Body of pancreas (tissue), 4 donors: ENCODE measurements at places on chromosomes 16 and 17. TPM values are rescaled to one million over a fixed set of nuclear protein-coding genes. Genes with fewer than 3 reads are reported as not detected.

DNA sequence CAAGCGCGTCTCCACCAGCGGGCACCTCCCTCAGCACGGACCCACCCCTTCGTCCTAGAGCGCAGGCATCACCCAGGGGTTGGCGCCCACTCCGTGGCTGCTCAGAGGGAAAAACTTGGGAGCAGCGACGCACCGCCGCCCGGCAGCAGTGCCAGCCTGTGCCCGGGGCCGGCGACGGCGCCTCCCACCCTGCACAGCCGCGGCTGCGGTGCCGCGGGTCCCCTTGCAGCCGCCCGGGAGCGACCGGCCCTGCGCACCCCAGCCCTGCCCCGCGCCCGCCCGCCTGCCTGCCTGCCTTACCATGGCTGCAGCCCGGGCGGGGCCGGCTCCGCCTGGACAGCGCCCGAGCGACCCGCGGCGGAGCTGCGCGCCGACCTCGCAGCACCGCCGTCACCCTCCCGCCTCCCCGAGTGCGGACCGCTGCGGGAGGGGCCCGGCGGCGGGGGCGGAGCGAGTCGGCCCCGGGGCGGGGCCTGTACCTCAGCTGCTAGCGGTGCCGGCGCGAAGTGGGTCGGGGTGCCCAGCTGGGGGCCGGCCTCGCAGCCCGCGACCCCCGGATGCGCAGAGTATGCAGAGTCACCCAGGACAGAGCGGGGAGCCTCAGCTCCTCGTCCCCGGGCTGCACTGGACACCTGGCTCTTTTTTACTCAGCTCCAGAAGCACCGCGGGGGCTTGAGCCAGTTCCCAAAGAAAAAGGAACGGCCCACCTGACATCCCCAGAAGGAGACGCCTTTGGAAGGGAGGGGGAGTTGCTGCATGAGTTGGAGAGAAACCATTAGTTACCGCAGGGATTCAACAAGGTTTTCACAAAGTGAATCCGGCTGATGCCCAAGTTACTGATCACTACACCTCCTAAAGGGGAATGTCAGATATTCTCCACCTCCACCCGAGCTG lies 17.5 kb upstream of the MTMR4 start:
- peak; percentile 63 for DNase-seq

- no peak for DNase-seq
Measured at GRCh38 chr16:68715471-68715870, 21.6 kb upstream of the CDH1 start.

- no peak for DNase-seq
Measured at GRCh38 chr17:74117087-74117698, 86.3 kb upstream of the RPL38 start.

DNA sequence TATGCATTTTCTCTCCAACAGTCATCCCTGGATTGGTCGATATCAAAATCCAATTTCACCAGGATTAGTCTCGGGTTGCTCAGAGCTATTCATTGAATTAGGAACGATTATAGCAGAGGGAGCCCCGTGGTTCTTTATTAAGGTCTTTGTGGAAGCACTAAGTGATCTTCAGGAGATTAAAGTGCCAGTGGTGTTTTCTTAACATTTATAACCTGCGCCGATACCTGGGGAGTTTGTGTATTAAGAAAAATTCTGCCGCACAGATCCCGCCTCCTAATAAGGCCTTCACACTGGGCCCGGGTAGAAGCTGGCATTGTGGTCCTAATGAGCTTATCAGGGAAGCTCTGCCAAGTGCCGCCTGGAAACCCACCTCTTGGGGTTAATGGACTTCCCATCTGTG lies 238.7 kb downstream of the RBFOX1 start:
- DNase-seq = no peak

The AXIN2 gene
- 5.4 TPM for total RNA-seq

DNA sequence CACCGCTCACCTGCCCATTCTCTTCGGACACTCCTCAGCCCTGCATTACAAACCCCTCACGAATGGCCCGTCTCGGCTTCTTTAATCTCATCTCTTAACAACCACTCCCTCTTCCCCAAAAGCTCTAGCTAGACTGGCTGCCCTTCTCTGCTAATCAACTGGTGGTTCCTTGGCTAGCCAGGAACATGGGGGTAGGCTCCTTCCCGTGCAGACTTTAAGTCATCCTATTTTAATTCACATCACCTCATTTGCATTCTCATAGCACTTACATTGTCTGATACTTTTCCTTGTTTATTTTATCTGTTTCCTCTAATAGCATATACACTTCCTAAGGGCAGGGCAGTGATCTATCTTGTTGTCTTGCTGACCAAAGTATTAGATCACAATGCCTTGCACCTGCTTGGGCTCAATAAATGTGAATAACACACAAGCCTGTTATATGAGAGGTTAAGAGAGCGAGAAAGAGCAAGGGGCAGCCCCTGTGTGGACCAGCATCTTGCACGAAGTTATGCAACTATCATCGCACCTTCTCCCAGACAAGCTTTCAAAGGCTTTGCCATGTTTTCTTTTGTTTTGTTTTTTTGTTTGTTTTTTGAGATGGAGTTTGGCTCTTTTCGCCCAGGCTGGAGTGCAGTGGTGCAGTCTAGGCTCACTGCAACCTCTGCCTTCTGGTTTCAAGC lies 9.8 kb downstream of the TP53 start:
- DNase-seq = no peak

DNA sequence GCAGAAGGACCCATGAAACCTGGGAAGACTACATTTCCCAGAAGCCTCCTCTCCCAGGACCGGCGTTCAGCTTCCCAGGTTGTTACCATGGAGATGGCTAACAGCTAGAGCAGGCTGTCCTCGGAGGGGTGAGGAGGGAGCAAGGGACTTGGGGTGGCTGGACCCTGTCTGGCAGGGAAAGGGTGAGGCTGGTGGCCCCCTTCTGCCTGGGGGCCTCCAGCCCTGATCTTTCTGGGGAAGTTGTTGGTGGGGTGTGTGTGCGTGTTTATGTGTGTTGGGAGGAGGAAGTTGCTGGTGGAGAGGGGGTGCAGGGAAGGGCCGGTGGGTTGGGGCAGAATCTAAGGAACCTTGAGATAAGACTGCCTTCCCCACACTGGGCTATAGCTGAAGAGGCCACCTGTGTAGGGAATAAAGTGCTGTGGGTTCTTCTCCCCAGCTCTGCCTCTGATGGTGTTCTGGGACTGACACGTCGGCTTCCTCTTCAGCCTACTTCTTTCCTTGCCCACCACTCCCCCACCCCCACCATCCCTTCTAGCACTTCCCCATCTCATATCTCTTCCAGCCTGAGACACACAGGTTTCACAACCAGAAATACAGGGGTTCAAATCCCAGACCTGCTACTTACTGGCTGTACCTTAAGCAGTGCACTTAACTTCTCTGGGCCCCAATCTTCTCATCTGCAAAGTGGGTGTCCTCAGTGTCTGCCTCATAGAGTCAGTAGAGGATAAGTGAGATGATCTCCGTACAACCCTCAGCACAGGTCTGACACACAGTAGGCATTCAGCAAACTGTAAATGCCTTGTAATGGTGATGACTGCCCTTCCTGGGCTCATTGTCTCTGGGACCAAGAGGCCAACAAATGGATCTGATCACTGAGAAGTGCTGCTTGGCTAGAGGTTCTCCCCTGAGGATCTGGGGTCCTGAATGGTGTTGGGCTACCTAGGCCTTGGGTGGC lies at the start of gene DRC7:
Gene DRC7 (plus strand): TSS at position 82 of the 955 bp plus-strand sequence. CDS start 3,144 bp downstream, outside the sequence.
- DNase-seq = peak; percentile 78

DNA sequence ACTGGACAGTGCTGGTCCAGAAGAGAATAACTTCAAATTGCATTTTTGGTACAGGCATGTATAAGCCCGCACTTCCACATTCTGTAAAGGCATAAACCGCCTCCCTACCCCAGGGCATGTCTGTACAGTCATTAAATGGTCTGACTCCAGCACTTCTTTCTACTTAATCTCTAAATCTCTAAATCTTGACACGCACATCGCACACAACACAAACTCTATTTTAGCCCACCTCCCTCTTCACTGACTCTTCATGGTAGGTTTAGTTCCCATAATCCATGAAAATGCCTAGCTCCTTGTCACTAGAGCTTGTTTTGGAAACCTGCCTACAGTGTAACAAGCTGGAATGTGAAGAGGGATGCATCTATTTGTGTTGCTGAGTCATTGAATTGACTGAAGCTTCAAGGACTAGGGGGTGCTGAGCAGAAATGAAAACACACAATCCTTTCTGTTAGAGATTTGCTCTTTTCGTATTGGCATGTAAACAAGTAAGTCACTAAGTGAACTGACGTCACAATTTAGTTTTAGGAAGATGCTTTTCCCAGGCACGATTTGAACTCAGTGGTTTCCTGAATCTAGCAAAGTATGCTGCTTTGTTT lies 1.6 kb upstream of the DUSP14 start:
- no peak for DNase-seq

- DNase-seq = no peak
Measured at GRCh38 chr17:41974031-41974430, 7.4 kb downstream of the CNP start.

DNA sequence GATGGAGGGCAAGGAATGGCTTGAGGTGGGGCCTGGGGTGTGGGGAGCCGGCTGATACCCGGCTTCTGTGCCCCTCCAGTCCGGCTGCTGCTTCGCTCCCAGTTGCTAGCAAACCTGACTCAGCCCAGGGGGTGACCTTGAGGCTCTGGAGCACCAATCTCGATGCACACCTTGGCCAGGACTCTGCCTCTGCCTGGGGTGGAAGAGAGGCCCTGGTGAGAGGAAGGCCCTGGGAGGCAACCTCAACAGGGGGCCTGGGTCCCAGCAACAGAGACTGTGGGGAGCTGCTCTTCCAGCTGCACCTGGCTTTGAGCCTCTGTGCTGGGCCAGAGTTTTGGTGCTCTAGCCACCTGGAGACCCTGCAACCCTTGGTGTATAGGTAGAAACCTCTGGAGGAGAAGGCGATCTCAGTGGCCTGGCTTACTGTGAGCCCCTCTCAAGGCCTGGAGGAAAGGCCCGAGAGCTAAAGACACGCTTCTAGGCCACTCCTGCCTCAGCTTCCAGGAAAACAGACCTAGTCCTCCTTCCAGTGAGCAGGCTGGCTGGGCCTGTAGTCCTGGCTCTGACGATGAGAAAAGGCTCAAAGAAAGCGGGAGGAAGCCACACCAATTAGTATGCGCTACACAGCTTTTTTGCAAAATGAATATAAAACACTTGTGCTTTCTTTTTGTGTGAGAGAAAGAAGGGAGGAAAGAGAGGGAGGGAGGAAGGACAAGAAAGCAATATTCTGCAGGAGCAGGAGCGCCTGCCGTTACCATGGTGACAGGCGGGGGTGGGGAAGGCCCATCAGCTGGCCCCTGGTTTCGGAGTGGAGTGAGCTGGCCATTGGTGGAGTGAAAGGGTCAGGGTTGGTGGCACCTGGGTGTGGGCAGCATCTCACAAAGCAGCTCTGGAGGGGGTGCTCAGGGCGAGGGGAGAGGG lies 51.0 kb downstream of the VAC14 start:
- peak; percentile 64 for DNase-seq

The WFDC1 gene
- total RNA-seq = 2.3 TPM

The DRC3 gene
- 2.9 TPM for total RNA-seq

DNA sequence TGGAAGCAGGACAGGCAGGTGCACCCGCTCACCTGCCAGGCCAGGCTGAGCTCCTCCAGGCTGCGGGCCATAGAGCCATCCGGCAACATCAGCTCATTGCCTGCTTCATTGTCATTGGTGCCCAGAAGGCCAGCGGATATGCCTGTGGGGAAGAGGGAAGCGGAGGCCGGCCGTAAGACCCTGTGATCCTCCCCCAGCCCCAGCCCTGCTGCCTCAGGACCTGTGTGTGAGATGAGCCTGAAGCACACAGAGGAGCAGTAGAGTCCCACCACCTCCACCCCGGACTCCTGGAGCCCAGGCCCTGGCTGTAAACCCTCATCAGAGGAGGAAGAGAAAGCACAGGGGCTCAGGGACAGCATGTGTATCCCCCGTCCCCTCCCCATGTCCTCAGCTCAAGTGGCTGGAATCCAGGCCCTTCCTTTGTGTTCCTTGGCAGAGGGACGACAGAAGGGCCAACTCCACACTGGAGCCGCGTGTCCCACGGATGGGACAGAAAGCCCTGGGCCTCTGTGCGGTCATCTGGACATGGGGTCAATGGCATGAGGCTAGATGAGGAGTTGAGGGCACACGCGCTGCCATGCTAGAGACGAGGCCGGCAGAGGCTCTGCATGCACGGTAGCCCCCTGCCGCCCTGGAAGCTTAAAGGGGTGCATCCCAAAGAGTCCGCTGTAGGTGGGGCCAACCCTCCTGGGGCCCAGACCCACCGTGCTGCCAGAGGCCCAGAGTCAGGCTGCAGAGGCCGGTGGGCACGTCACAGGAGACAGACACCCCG lies 39.1 kb downstream of the RMI2 start:
- DNase-seq = no peak

- no peak for DNase-seq
Measured at GRCh38 chr17:14622615-14623101, 321.8 kb downstream of the HS3ST3B1 start.

DNA sequence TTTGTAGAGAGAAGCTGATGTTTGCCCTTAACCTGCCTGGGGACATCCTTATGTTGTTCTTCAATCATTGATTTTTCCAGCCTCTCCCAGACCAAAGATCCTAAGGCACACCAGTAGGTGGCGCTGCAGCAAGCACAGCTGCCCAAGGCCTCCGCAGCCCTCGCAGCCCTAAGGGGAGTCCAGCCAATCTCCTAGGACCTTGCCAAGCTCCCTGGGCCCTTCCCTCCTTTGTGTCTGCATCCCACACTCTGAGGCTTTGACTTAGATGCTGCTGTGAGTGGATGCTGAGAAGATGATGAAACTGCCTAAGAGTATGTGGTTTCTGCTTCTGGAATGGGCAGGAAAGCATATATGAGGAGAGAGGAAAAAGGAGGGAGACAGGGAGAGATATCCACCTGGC lies 47.1 kb downstream of the SPACA3 start:
- peak; percentile 19 for DNase-seq

- peak; percentile 88 for DNase-seq
Measured at GRCh38 chr16:75225678-75226515, 7.1 kb downstream of the CTRB1 start.

DNA sequence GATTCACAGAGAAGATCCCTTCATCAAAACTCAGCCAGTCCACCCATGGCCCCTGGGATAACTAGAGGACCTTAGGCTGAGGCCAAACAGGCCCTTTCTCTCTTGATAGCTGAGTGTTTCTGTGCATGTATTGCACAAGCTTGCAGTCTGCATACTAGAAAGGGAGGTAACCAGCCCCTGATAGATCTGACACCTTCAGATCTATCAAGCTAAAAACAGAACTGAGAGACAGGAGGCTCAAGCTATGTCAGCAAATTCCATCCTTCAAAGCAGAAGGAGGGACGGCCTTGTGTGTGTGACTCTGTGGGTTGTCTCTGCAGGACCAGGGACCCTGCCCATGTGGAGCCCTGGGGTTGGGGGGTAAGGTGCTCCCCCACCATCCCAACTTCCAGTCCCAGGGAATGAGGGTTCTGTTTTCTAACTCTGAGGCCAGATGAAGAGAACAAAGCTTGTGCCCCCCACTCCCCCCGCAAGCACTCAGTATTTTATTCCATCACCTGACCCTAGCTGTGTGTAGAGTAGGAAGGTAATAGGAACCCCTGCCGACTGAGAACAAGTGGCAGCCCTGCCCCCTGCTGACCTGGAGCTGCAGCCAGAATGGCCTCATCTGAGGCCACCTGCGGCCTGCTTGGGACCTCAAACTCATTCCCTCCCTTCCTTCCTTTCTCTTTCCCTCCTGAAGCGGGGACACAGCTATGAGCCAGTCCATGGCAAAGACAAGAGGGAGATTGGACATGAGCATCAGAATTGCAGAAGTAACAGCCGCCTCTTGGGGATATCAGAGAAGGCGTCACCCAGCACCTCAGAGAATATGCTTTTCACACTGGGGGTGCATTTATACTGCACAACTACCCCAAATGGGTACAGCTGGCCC lies 63.8 kb downstream of the SMPD3 start:
- DNase-seq = no peak

- no peak for DNase-seq
Measured at GRCh38 chr17:77087650-77088454, 52.9 kb upstream of the SEC14L1 start.

- no peak for DNase-seq
Measured at GRCh38 chr16:82629441-82630027, 2.8 kb downstream of the CDH13 start.
